NCI-H146 (cell line): ENCODE measurements at places on chromosomes 6 and 20.

DNA sequence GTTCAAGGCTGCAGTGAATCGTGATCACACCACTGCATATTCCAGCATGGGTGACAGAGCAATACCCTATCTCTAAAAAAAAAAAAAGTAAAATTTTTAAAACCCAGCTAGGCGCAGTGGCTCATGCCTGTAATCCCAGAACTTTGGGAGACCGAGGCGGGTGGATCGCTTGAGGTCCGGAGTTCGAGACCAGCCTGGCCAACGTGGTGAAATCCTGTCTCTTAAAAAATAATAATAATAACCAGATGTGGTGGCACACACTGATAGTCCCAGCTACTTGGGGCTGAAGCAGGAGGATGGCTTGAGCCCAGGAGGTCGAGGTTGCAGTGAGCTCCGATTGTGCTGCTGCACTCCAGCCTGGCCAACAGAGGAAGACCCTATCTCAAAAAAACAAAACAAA is 13.5 kb downstream of the MTG2 start:
- DNase-seq = no peak

- no peak for DNase-seq
These were observed 39.8 kb downstream of the PRDM1 start for GRCh38 chr6:106125925-106126435.

- no peak for DNase-seq
These were observed 31.7 kb downstream of the SLC35A1 start for GRCh38 chr6:87504441-87504840.

DNA sequence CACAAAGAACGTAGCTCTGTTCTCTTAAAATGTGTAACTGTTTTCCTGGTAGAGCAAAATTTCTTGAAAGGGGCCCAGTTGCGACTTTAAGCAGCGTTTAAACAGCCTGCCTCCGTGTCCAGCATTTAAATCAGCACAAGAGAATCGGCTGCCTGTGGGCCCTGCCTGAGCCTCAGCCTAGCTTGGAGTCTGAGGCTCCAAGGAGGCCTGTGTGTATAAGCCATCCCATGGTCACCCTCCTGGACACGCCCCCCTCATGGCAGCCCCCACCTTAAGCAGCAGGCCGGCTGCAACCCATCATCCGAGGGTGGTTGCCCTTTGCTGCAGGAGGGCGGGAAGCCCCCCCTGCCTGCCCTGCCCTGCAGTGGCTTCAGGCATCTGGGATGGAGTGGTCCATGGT is 18.9 kb downstream of the SDCBP2 start:
- DNase-seq = no peak

- DNase-seq = no peak
These were observed 253.1 kb downstream of the ADGB start for GRCh38 chr6:146851837-146852236.

DNA sequence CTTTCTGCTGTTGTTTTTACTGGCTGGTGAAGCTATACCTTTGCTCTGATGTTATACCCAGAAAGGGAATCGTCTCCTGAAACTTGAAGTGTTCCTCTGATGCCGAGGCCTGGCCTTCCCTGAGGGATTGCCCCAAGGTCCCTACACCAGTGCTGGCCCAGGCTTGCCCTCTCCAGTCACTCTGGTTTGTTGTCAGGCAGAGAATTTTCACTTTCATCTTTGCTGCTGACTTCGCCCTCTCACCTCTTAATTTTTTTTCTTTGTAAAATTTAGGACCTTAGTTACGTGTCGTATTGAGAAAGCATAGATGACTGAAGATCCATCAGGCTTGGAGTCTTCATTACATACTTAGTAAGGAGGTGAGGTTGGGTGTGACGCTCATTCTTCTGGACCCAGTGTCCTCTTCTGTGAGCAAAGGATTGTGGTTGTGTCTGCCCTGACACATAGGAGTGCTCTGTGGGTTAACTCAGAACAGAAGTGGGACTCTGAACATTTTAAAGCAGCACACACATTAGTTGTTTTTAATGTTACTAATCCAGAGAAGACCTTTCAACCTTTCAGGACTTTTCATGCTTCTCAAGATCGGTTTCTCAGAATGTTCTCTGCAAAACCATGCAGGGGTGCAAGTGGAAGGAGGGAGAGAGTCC is 45.4 kb downstream of the TULP4 start:
- DNase-seq = no peak

DNA sequence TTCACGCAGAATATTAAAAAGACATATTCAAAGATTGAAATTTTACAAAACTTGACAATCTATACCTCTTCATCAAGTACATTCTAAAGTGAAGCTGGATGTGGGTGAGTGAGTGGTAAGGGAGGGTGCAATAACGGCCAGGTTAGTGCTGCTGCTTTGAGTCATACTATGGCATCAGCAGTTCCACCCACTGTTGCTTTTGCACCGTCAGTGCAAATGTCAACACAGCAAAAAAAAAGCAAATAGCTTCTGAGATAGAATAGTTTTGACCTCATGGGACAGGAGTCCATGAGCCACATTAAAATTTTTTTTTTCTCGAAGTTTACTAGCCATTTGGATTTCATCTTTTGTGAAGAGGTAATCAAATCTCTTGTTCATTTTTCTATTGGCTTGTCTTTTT is 31.8 kb downstream of the PSMF1 start:
- no peak for DNase-seq
